Esophagus mucosa (tissue), 1 donor: ENCODE measurements at places on chromosomes 6 and 20. TPM values are rescaled to one million over a fixed set of nuclear protein-coding genes. Genes with fewer than 3 reads are reported as not detected.
A peak's percentile ranks its signal among the peaks of the same experiment; 100 is the strongest.

- no peak for ATAC-seq
These were observed 127.5 kb upstream of the COL21A1 start for GRCh38 chr6:56374841-56375369.

- ATAC-seq = no peak
These were observed 16.4 kb upstream of the PSMF1 start for GRCh38 chr20:1102016-1102415.

GRCh38 chr6:133358574-133359150, 117.5 kb downstream of the EYA4 start:
- no peak for ATAC-seq

DNA sequence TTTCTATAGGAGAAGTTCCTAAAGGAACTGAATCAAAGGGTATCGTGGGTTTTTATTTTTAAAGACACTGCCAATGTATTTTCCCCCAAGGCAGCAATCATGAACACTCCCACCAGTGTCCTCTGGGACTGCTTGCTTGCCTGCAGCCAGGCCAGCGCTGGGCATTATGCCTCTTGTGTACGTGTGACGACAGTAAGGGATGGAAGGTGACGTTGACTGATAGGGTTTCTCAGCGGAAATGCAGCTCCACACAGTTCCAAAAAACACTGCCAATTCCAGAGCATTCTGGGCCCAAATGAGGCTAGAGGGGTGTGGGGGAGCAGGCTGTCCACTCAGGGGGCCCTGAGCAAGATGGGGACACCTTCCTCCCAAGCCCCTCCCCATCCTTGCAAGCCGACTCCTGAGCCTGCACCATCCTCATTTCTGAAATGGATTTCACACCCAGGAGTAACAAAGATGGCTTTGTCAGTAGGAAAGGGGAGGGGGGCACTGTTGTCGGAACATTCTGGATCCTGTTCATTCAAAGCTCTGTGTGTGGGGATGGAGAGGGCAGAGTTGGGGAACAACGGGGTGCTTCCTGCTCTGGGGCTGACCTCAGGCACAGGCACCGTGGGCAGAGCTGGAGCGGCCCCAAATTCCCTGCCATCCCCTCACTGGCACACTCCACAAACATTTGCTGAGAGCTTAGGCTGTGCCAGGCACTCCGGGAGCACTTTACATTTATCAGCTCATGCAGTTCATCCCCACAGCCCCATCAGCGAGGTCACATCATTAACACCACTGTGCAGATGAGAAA, 20.0 kb downstream of the PREX1 start:
- no peak for ATAC-seq

DNA sequence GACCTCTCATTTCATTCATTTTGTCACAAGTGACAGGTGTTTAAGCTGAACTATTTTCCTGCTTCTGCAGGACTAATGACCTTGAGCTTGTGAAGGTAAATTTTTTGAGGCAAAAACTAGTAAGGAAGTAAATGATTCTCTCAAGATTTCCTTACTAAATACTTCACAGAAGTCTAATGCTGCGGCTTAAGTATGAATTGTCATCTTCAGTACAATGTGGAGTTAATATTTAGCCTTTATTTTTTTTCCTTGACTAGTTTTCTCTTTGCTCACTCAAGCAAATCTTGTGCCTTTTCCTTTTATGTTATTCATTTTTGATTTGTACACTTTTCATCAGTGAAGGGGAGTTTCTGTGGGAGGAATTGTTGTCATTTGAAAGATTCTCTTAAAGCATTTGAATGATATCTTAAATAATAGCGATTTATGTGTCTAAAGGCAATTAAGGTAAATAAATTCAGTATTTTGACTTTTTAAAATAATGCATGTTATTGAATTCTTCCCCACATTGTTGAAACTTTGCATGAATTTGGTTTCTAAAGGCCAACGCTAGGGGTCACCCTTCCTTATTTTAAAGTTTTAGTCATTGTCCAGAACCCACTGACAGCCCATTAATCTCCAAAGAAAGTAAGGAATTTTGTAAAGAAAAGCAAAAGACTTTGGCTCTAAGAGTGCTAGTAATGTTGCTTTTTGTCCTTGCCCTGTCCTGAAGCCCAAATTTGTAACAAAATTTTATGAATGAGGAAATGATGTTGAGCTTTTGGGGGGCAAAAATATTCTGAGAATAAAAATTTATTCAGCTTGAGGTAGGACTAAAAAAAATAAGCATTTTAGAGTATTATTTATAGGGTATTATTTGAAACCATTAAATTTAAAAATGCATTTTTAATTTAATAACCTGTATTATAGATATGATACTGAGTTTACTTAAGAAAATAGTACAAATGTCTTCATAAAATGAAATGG, 157.4 kb upstream of the LAMA2 start:
- no peak for ATAC-seq

DNA sequence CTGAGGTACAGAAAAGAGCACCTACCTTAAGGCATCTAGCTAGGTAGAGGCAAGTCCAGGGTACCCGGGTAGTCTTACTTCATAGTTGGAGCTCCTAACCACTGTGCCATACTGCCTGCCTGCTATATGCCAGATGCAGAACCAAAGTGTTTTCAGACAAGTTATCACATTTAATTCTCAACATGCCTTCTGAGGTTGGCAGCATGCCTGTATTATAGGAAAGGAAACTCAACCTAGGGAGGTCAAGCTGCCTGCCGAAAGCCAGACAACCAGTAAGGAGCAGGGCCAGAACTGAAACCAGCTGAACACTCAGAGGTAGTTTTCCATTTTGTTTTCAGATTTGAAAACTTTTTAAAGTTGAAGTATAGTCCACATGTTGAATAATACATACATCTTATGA, 5.4 kb downstream of the CTNNBL1 start:
- no peak for ATAC-seq

DNA sequence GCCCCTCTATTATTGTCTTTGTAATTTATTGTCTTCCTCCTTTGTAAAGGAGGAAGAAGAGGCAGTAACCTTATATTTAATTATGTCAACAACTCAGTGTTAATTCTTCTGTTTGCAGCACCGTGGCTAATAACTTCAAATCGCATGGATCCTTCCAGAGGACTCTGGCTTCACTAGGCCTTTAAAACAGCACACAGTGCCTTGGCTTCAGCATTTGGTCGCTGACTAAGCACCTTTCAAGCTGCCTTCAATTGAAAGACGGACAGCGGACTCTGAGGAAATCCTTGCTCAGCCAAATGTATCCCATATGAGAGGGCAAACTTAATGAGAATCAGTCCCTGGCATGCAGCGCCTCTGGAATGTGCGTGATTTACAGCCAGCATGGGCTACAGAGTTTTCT, 64.2 kb downstream of the SGK1 start:
- no peak for ATAC-seq

GRCh38 chr6:7138921-7139358, 31.2 kb downstream of the RREB1 start:
- no peak for ATAC-seq

- ATAC-seq = peak; percentile 65
These were observed 80.2 kb downstream of the EYA2 start for GRCh38 chr20:46974669-46975434.

HLA-DMB gene
- 5.5 TPM for total RNA-seq

PTGIS gene
- total RNA-seq = 2.9 TPM

RAET1G gene
- total RNA-seq = 24.7 TPM
